Right hindlimb (tissue), 1 donor: ENCODE measurements at places on chromosomes 13 and 19.

GRCh38 chr13:109785141-109785891 lies 1.1 kb downstream of the IRS2 start:
- DNase-seq: peak; percentile 46

GRCh38 chr13:86051134-86052103 lies 252.2 kb upstream of the SLITRK6 start:
- DNase-seq: no peak

DNA sequence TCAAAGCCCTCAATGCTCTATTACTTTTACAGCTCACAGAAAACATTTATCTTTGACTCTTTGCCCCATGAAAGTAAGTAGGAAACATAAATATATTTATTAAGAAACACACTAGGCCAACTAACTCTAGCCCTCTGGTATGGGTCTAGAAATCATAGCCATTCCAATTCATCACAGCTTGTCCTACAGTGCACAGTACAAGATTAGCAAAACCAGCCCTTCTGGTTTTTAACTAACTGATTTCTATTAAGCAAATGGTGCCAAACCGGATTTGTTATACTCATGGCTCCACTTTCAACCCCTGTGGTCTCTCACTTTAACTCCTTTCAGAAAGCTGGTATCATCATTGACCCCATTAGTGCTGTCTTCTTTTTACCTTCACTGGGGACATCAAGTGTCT lies 5.6 kb upstream of the LRRC63 start:
- DNase-seq: no peak

DNA sequence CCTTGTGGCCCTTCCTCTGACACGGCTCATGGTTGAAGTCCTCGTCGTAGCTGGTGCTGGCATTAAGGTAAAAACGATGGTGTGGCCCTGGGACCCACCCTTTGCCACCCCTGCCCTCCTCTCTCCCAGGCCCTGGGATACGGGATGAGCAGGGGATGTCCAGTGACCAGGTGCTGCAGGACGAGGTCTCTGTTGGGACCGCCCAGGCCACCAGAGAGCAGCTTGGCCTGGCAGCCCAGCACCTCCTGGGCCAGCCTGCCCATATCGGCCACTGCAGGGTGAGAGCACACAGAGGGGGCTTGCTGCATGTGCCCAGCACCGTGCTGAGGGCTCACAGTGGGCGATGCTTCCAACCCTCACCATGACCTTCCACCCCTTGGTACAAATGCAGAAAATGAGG lies 6.4 kb downstream of the ACTMAP start:
- no peak for DNase-seq

DNA sequence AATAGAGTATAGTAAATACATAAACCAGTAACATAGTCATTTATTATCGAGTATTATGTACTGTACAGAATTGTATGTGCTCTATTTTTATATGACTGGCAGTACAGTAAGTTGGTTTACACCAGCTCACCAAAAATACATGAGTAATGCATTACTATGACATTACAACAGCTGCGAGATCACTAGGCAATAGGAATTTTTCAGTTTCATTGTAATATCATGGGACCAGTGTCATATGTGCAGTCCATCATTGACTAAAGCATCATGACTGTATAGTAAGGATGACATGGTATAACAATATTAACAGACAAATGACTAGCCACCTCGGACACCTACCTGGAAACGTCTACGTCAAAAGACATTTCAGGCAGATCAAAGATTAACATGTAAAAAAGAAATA lies 33.6 kb downstream of the ATP7B start:
- no peak for DNase-seq
